ENCODE measurements at places on chromosomes 1 and 21.

DNA sequence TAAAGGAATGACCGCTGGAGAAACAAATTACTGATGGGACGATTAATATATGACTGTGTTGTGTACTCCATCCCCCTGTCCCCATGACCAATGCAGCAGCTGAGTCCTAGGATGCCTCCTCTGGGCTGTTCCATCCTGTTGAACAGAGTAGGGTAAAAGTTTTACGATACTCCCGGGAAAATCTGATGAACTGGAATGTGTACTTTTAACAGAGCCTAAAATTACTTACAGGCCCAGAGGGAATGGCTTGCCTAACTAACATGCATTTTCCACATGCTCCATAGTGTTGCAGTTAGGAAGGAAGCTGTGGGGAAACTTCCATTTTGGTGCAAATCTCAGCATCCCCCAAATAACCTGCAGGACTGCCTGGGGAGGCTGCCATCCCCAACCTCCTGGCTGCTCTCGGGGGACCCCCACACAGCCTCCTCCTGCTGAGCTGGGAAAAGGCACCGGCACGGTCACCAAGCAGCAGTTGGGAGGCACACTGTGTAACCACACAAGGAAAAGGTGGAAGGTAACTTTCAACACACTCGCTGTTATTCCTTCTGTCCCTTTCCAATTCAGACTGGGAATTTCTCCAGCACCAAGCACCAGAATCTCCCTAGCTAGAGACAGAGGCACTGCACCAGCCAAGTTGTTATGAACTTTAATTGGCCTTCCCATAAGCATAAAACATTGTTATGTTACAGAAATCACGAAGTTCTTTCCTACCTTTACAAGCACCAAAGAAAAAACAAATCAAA, 97.2 kb downstream of the BCAR3 start:
- DNase-seq, result no peak

DNA sequence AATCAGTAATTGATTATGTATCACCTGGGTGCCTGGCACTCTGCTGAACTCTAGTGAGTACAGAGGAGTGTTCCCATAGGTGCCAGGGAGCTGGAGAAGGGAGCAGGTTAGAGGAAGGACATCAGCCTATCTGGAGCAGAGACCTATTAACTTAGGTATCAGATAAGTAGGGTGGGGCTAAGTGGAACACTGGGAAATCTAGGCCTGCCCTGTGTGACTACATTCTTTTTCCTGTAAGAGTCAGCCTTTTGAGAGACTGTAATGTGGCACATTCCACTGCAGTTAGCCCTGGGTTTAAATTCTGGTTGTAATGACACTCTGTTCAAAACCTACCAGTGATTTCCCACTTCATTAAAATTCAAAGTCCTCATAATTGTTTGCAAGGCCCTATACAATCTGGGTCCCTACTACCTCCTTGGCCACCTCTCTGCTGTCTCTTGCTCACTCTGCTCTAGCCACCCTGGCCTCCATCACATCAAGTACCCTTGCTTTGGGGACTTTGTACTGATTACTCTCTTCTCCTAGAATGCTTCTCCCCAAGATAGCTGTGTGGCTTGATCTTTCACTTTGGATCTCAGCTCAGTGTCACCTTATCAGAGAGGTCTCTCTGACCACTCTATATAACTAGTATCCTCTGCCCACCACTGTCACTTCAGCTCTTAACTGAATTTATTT, 12.9 kb downstream of the STX12 start:
- DNase-seq, result no peak

GRCh38 chr1:10187026-10187334, 23.4 kb upstream of the KIF1B start:
- no peak for DNase-seq

DNA sequence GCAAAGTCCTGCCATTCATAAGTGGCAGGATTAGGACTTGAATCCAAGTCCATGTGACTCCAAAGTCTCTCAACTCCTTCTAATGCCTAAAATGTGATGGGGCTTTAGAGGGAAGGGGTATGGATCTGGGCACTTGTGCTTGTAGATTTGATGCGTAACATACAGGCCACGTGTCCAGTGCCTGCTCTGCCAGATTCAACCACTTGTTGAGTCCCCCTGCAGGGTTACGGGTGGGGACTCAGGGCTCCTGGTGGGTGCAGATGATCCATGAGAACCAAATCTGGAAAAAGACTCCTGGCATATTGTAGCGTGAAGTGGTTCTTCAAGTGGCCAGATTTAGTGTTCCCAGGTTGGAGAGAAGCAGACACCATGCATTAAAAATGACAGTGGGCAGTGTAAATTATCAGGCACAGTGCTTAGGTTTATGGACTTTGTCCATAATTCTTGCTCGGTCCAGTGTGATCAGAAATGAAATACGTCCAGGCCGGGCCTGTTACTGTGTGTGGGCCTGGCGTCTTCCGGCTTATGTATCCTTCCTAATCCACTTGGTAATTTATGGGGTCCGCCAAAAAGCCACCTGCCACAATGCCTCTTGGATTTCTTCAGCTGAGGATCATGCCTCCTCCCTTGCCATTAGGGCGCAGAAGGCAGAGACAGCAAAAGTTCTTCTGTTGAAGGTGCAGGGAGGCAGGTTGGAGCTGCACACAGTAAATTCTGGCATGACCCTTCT, 51.2 kb upstream of the LRP8 start:
- DNase-seq, result no peak

DNA sequence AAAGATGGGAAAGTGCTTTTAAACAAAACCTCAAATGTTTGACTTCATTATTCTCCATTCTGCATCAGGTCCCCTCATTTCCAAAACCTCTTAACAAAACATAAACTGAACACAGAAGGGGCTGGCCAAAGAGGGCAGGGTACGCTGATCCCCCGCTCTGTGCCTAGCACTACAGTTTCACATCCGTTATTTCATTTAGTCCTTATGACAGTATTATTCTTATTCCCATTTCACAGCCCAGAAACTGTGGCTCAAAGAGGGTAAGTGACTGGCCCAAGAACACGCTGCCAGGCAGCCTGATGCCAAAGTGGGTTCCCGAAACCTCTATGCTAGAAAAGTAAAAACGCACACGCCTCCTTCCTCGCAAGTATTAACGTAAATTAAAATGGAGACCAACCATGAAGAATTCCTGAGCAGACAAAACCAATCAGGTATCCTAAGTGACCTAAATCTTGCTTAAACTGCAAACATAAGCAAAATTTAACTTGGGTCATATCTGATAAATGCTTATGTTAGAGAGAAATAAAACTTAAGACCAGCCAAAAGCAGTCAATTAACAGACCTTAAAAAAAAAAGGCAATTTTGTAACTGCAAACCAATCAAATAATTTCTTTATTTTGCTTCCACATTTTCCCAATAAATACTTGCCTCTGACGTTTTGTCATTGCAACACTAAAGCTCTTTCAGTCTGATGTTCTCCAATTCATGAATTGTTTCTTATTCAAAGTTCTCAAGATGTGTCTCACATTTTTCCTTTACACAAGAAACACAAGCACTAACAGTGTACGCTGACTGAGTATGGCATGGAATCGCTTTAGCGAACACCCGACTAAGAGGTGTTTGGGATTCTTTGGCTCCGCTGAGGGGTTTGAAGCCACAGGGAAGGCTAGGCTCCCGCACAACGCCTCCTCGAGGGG, 653 bp downstream of the CASP9 start:
- no peak for DNase-seq

DNA sequence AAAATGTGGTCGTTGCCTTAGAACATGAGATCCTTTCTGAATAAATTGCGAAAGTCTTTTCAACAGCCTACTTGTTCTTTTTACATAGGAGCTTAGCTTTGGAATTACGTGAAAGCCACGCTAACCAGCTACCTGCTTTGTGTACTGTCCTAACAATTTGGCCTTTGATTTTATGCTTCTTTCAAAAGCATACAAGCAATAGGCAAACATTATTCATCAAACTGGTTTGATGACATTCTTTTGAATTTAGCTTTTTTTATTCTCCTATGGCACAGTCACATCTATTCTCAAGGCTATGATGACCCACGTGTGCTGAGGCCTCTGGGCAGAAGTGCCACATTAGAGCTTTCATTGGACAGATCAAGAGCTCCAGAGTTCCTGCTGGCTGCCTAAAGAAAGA, 178.0 kb upstream of the DPT start:
- DNase-seq, result no peak

GRCh38 chr1:234065794-234066447, 161.4 kb downstream of the SLC35F3 start:
- DNase-seq, result peak; percentile 64

DNA sequence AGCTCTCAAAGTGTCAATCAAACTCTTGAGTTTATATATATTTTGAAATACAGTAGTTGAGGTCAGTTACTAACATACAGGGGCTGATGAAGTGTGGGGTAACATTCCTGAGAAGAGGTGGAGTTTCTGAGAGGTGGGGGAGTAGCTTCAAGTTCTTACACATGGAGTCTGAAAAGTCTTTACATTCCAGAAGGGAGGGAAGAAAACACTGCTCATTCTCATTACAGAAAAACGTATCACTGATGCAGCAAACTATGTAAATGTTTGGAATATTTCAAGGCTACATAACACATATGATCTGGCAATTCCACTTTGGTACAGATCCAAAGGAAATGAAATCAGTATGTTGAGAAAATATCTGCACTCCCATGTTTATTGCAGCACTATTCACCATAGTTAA, 1065.8 kb upstream of the B3GALT2 start:
- no peak for DNase-seq

- no peak for DNase-seq
Observed at GRCh38 chr21:41011098-41011731, 156.7 kb upstream of the BACE2 start.

- DNase-seq, result no peak
Observed at GRCh38 chr1:97634758-97635157, 286.1 kb downstream of the DPYD start.

DNA sequence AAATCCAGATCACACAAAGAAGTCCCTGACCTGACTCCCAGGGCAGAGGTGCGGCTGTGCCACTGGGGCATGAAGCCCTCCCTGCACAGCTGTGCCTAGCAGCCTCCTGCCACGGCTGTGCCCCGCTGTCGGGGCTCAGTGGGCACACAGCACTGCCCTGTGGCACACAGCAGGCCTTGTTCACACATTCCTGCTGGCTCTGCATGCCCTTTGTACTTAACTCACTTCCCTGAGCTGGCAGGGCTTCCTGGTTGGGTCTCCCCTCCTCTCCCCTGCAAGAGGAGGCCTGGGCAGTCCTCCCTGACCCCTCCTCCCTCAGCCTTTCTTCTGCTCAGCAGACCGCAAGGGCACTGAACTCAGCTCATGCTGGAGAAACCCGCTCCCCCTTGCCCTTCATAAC, 14.8 kb downstream of the LHX4 start:
- no peak for DNase-seq

Data from progenitor cell of endocrine pancreas (in vitro differentiated cells).